ENCODE measurements at places on chromosomes 2 and 18.

DNA sequence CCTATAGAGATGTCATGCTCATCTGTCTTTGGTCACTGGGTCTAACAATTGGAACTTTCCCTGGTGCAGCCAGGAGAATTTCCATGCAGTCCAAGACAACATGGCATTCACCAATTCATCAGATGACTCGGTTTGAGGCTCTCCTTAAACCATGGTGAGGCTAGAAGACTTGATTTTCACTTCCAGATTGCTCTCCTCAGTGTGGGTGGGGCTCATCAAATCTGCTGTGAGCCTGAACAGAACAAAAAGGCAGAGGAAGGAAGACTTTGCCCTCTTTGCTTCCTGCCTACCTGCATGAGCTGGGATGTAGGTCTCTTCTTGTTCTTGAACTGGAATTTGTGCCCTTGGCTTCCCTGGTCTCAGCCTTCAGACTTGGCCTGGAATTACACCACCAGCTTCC lies 203.4 kb upstream of the TRIB2 start:
- no peak for DNase-seq

DNA sequence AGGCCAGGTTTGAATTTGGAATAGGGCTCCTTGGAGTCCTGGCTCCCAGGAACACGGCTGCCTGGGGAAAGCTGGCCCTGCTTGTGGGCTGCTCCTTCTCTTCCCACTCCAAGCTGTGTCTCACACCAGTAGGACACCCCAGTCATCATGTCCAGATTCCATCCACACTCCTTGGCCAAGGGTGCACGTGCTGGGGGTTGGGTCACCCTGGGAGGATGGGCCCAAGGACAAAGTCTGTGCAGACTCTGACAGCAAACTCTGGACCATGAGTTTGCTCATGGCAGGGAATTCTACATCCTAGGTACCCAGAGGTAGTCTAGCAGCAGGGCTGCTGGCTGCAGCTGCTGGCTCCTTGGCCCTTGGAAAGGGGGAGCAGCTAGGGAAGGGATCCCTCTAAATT lies 102.4 kb upstream of the EPAS1 start:
- DNase-seq = no peak

DNA sequence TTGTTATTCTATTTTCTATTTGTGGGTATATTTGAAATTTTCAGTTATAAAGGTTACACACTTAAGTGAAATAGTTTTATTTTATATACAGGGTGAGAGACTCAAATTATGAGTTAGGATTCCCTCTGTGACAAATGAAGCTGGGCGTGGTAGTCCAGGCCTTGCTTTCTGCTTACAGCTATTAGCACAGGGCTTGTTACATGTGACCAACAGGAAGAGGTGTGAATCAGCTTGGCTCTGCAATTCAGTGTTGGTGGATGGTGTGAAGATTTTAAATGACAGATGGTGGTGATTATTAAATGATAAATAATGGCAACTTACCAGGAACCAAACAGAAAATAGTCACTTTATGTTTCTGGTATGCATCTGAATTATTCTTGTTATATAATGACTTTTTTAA lies 64.4 kb upstream of the NOSTRIN start:
- no peak for DNase-seq

- DNase-seq = no peak
These were observed 34.8 kb upstream of the RND3 start for GRCh38 chr2:150522269-150522668.

DNA sequence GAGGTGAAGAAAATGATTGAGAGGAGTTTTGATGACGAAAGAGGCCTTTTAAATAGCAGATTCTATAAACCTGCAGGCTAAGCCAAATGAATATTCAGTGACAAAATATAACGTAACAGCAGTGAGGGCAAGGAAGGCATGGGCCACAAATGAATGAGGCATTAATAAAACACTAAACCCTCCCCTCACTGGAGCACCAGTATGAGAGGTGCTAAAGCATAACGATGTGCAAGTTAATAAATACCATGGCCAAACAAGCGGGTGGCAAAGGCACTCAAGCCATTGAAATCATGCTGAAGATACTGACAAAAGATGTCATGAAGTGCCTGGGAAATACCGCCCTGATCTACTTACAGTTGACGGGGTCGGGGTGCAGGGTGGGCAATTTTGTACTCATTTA lies 30.2 kb upstream of the LONRF2 start:
- DNase-seq = no peak

- no peak for DNase-seq
These were observed 23.8 kb downstream of the SOWAHC start for GRCh38 chr2:109637749-109638570.

- no peak for DNase-seq
These were observed 11.1 kb downstream of the COLEC12 start for GRCh38 chr18:489244-490023.

GRCh38 chr2:230307485-230307884 lies 19.5 kb upstream of the SP140L start:
- no peak for DNase-seq

- DNase-seq = no peak
These were observed 63.0 kb upstream of the TWIST2 start for GRCh38 chr2:238784671-238785527.

DNA sequence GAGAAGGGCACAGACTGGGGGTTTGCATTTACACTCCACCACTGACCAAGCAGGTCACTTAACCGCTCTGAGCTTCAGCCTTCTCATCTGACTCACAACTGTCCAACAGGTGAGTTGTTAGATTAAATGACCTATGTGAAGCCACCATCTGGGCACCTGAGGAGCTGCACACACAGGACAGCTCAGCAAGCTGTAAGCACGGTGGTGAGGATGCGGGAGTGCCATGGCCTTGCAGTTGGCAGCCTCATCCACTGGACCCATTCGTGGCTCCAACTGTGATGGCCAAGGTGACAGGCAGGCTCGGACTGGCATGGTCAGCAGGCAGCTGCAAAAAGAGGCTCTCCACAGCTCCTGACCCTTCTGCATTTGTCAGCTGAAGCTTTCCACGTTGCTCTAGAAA lies 23.3 kb upstream of the AMMECR1L start:
- no peak for DNase-seq

DNA sequence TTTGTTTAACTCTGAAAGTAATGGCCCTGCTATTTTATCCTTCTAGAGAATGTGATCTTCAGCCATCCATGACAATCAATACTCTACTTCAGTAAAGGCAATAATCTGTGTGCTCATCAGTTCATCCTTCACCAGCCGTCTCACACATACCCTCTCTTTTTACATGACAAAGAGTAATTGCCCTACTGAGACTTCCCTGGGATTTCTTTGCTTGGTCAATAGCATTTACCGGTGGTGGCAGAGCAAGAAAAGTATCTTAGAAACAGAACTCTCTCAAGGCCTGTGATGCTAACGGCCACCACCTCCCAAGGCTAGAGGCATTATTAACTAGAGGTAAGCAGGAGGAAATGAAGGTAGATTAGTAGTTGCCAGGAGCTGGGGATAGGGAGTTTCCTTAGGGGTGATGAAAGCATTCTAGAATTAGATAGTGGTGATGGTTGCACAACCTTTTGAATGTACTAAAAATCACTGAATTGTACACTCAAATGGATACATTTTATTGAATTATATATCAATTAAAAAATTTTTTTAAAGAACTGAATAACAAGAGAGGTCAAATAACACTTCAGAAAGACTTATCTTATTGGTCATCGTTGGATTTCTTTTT lies 57.9 kb upstream of the EPC2 start:
- DNase-seq = no peak

DNA sequence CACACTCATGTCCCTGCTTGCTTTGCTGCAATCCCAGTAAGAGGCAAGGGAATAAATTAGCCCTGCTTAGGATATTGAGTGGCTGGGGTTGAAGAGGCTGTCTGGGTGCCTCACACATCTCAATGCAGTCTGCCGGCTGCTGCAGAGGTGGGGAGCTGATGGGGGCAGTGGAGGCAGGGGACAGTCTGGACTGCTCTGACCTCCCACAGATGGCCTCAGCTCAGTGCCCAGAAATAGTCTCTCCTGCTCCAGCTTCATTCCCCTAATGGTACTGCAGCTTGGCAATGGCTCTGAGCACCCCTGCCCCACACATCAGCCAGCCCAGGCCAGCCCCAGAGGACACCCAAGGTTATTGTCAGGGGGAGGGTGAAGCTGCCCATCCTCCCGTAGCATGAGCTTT lies 21.5 kb upstream of the TNS1 start:
- no peak for DNase-seq

GRCh38 chr2:155840661-155841060 lies 491.9 kb downstream of the NR4A2 start:
- no peak for DNase-seq

DNA sequence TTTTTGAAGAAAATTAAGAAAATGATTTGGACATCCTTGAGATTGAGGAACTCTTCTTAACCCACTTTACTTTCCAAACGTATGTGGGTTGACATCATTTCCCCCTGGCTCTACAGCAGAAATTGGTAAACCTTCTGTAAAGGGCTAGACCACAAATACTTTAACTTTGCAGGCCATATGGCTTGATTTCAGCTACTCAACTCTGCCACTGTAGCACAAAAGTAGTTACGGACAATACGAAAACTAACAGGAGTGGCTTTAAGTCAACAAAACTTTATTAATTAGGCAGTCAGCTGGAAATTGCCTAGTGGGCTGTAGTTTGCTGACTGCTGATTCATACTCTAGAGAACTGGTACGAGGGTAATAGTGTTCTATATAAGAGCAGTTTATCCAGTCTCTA lies 83.2 kb upstream of the DTNB start:
- DNase-seq = no peak

DNA sequence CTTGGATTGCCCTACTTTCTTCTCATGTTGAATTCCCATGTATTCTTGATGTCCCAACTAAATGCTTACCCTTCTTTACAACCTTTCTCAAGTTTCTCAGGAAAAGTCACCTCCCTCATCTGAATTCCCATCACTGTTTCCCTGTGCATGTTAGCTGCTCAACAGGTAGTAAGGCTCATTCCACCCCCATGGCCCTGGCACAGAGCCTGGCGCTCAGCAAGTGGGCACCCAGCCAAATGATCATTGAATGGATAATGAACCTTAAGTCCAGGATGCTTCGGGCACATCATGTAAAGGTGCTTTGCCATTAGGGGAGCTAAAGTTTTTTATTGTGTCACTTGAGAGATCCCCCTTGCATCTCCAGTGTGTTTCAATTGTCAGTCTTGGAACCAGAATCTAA lies 124.0 kb downstream of the PKP4 start:
- no peak for DNase-seq

GRCh38 chr2:109392140-109392539 lies 221.6 kb downstream of the SEPTIN10 start:
- DNase-seq = no peak

DNA sequence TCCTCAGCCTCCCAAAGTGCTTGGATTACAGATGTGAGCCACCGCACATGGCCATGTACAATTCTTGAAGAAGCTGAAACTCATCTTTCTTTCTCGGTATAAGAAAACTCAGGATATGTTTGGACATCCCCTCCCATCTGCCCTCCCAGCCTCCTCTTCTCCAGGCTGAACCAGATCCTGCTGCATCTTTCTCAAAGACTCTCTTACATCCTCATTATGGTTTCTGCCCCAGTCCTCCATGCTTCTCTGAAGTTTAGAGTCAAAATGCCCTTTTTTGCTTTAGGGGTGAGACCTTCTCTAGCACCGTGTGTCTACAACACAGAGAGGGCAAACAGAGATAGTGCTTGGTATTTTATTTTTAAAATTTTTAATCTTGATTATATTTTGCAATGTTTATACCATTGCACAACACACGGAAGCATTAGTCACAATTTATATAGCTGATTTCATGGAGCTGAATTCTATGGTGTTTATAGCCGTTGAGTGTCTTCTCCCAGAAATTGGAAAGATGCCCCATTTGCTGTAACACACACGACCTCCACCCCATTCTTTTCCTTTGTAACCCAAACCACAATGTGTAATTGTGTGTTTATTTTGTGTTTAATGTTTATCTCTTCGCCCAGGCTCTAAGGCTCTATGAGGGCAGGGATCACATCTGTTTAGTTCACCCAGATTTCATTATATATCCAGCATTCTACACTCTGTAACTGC lies 206.0 kb upstream of the TNP1 start:
- DNase-seq = no peak

- DNase-seq = no peak
These were observed 39.5 kb downstream of the TGIF1 start for GRCh38 chr18:3489462-3489861.

- DNase-seq = no peak
These were observed 84.3 kb downstream of the KANSL1L start for GRCh38 chr2:210086930-210087329.

DNA sequence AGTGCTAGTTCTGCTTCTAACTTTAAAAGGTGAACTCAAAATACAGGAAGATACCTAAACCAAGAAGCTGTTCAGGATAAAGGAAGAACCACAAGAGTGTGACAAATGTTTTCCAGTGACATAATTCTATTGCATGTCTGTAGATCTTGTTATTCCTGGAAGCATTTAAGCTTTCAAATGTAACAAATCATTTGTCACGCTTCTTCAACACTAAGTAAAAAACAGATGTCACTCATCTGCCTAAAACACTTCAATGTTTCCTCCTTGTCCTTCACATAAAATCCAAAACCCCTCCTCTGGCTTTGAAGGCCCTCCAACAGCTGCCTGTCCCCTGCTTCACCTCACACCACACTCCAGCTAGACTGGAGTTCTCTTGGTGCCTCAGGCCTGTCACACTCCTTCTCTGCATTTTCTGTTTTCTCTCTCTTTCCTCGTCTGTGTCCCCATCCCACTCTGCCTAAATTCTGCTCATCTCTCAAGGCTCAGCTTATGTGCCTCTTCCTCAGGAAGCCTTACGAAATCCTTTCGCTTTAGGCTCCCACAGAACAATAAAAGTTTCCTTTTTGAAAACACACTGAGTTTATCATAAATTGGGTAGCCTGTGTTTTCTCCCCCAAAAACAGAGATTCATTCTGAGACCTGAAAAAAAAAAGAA lies 6.4 kb upstream of the CLEC4F start:
- DNase-seq = no peak

GRCh38 chr2:20103530-20103929 lies 52.1 kb upstream of the LAPTM4A start:
- DNase-seq = no peak

DNA sequence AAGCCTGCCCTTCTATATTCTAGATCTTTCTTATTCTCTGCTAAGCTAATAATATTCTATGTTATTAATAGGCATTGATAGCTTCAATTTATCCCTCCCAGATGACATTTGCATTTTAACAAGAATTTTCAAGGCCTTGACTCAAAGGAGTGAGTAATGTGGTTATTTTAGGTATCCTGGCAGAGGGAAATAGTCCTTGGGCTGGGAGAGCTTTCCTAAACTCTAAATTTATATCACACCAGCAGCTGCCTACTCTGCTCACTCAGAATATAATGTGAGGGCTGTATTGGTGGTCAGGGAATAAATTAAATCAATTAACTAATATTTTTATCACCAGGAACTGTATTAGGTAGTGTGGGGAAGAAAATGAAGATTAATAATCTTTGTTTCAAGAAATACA lies 74.8 kb upstream of the ADAM23 start:
- no peak for DNase-seq

DNA sequence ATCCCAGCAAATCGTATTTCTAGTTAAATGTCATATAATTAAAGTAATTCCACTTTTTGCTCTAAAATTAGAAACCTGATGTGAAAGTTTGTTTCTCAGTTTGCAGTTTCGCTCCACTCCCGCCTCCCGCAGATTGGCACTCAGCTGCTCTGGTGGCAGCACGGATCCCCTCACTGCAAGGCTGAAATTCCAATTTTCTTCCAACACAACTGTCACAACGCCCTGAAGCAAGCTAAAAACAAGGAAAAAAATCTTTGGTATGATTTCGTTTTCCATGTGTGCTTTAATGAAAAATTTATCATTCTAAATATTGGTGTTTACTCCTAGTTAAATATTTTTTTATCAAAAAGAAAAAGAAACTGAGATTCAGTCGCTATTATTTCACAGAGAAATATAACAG lies 38.5 kb downstream of the FTCDNL1 start:
- DNase-seq = no peak

GRCh38 chr2:12277241-12278034 lies 439.3 kb upstream of the TRIB2 start:
- no peak for DNase-seq
